ENCODE measurements at places on chromosomes 12 and 14.

- no peak for DNase-seq
Observed at GRCh38 chr12:94254270-94254669, 105.9 kb downstream of the PLXNC1 start.

DNA sequence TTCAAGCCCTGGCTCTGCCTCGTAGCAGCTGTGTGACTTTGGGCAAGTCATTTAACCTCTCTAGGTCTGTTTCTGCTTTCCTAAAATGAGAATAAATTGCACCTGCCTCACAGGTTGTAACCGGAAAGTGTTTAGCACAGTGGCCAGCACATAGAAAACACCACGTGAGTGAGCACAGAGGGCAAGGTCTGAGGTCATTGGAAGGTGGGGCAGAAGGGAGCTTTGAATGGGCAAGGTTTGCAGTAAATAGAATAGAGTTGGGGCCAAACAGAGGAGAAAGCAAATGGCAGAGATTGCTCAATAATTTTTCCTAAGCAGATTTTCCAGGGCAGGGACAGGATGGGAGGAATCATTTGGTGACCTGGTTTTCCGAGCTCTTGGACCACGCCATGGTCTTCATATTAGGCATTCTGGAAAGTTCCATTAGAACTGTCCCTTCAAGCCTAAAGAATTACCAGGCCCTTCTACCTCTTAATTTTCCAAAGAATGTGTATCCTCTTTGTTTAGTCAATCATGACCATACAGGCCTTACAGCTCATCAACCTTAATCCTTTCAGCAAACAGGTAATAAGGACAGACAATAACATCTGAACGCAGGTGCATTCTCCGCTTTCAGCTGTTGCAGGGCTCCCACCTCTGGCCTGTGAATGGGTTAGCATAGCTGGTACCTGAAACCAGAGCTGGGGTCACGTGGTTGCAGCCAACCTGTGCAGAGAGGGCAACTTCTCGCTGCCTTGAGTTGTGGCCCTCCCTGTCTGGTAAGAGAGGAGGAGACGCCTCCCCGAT is 53.8 kb downstream of the VWF start:
- no peak for DNase-seq

GRCh38 chr14:31270196-31270772 is 62.7 kb upstream of the HECTD1 start:
- DNase-seq: peak; percentile 29

DNA sequence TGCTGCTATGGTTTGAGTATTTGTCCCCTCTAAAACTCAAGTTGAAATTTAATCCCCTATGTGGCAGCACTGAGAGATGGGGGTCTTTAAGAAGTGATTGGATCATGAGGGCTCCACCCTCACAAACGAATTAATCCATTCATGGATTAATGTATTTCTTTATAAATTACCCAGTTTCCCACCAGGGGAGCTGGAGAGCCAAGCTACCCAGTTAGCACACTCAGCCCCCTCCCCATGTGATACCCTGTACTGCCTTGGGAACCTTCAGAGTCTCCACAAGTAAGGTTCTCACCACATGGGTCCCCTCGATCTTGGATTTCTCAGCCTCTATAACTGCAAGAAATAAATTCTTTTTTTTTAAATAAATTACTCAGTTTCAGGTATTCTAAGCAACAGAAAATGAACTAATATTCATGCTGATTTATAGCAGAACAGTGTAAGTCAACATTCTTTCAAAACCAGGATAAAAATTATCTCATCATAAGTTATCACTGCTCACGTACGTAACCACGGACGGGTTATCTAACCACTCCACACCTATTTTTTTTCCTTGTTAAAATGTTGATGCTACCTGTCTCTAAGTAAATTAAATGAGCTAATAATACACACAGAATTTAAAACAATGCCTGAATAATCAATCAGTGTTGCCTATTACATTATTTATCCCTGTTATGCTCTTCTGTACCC is 3.6 kb downstream of the NAP1L1 start:
- DNase-seq: peak; percentile 30

- no peak for DNase-seq
Observed at GRCh38 chr12:104938371-104938770, 19.7 kb downstream of the SLC41A2 start.

Data from NB4 (cell line).